CD14-positive monocyte (primary cell): ENCODE measurements at places on chromosomes 12 and 14.

DNA sequence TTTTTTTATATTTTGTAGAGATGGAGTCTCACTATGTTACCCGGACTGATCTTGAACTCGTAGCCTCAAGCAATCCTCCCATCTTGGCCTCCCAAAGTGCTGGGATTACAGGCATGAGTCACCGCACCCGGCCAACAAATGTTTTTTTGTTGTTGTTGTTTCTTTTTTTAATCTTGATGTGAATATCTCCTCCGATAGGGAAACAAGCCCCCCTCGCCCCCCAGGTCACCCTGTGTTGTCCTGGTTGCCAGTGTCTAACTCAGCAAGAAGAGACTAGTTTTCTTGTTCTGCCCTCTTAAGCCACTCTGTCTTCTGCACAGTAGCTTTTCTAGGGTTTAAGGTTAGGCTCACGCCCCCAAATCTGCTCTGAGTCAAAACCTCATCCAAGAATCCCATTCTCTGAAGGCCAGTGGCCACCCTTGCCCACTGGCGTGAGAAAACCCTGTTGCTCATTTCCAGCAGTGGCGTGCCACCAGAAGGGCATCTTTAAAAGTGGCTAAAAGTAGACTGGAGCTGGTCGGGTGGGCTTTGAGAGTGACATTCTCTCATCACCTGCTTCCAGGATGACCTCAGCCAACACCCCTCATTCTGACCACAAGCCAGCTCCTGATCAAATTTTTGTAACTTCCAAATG is 42.7 kb downstream of the C14orf132 start:
- DNase-seq, result no peak

DNA sequence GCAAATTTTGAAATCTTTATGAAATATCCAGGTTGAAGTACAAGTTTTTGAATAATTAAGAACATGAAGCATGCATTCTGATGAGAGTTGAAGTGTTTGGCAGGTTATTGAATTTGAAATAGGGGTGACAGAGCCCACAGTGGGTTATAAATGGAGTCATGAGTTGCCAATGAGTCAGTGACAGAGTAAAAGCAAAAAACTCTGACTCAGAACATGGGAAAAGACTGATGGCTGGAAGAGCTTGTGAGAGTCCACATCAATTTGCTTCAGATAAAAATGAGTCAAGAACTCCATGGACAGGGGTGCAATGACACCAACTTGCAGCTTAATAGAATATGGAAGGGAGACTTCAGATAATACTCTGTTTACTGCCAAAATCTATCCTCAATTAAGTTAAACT is 105.3 kb downstream of the SLC6A15 start:
- no peak for DNase-seq

GRCh38 chr14:103023881-103024473 is 33.4 kb downstream of the CDC42BPB start:
- DNase-seq, result no peak

- no peak for DNase-seq
Measured at GRCh38 chr14:68790644-68791077, 2.2 kb downstream of the ZFP36L1 start.

DNA sequence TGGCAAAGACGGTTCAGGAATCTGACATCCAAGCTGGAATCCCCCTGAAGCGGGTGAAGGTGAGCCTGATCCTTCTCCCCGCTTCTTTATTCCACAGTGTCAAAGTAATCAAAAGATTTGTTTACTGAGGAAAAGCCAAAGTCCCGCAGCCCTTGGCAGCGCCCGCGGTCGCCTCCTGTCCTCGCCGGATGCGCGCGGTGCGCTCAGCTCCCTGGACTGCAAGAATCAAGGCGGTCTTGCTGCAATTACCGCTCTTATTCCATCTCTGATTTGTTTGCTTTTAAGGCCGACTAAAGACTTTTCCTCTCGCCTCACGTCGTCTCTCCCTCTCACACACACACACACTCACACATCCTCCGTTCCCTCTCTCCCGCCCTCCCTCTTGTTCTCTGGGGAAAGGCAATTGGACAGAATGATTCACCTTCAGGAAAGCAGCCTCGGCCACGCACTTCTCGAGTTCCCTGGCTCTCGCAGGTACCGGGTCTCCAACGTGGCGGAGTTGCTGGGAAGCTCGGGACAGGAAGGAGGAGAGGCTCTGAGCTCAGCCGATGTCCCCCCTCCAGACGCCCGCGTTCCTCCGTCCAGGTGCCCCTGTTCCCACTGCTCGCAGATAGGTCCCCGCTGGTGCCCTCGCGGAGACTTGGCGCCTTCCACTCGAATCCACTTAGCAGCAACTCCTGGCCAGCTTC is 68.6 kb upstream of the USP15 start:
- DNase-seq, result no peak

DNA sequence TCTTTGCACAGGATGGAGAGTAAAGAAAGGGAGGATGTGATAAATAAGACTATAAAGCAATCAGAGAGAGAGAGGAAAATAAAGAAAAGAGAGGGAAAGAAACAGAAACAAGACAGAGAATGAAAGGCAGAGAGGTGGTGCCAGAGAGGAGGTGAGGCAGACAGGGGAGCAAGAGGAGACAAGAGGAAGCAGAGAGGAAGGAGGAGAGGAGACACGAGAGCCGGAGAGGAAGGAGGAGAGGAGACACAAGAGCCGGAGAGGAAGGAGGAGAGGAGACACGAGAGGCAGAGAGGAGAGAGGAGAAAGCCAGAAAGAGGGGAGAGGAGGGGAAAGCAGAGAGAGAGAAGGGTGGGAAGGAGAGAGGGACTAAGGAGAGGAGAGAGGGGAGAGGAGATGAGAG is 125.2 kb downstream of the PAPOLA start:
- DNase-seq, result no peak

- no peak for DNase-seq
Measured at GRCh38 chr12:2384533-2385351, 332.0 kb downstream of the CACNA1C start.

DNA sequence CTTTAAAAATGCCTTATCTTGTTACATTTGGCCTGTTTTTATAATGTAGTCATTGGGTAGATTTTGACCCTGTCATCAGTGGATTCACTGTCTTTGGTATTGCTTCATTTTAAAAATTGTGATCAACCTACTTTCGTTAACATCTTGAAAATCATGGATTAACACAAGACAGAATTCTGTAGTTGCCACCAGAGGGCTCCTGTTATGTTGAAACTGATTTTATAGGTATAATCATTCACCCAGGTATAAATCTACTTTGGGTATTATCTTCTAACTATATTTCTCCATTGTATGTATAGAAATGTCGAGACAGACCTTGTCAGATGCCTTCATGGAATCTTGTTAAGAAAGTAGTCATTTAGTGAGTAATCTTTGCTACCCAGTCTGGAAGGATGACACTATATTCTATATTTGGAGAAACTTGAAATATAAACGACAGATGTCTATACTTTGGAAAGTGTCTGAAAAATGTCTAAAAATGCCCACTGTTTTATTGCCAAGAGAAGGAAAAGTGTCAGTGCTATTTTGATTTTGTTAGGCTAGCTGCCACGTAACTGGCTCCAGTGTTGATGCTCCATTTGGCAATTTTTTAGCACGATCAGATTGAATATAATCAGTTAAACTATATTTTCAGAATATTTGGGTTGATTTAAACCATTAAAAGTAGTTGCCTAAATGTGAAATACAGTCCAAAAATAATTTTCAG is 129.4 kb downstream of the PELI2 start:
- no peak for DNase-seq

DNA sequence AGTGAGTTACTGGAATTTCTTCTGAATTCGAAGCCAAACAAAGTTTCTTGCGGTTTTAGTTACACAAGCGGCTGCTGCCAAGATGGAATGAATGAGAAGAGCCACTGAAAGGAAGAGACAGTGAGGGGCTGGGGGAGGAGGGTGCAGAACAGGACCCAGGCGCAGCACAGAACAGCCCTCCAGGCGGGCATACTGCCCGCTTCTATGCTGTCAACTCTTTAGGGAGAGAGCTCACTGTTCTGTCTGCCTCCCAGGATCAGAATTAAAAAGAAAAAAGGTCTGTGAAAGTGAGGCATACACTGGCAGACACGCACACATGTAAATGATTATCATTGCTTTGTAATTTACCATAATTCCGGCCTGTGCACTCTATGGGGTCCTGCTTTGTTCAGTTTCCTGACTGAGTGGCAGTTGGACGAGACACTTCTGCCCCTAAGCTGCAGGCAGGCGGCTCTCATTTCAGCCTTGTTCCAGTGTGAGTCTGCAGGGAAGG is 231.6 kb downstream of the CACNA1C start:
- DNase-seq, result no peak

DNA sequence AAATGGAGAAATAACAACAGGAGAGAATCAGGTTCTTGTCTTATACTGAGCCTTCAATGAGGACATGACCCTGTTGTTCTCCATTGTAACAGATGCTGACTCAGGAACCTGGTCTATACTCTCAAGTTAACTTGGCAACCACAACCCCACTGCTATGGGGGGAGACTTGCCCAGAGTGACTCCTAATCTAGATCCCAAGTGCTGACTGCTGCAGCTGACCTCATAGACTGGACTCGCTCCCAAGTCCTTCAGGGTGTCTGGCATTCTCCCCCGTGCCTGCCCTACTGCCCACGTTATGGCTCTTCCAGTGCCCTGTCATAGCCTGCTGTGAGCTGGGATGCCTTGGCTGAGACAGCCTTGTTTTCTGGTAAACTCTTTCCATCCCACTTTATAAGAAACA is 37.1 kb downstream of the NID2 start:
- no peak for DNase-seq

DNA sequence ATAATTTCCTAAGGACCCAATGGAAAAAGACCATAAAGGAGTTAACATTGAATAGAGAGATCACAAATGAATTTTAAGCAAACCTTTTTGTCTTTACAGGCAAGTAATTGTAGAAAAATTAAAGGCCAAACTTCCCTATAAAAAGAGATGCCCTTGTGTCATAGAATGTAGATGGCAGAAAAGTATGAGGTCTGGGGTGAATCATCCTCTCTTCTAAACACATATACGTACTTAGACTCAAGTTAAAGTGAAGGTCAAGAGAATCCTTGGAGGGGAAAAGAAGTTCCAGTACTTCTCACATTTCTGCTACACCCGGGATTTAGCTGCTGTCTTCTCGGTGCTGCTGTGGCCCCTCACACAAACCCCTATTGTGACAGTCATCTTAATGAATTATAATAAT is 116.2 kb upstream of the ARID2 start:
- DNase-seq, result no peak

- DNase-seq, result peak; percentile 87
Measured at GRCh38 chr14:102370305-102370809, 7.6 kb downstream of the TECPR2 start.

DNA sequence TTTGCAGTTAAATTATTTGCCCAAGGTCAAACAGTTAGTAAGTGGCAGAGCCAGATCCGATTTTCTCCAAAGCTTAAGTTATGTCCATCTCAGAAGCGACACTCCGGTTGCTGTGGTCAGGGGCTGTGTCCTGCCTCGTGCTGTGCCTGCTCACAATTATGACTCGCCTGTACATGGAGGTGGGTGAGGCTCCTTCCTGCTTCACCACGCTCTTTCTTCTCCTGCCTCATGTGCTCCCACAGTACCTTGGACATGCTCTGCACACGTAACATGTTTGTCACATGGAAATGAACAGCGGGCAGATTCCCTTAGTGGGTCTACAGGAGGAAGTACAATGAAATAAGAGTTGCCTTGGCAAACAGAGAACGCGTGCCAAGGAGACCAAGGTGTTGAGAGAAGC is 62.2 kb upstream of the CCND2 start:
- no peak for DNase-seq

DNA sequence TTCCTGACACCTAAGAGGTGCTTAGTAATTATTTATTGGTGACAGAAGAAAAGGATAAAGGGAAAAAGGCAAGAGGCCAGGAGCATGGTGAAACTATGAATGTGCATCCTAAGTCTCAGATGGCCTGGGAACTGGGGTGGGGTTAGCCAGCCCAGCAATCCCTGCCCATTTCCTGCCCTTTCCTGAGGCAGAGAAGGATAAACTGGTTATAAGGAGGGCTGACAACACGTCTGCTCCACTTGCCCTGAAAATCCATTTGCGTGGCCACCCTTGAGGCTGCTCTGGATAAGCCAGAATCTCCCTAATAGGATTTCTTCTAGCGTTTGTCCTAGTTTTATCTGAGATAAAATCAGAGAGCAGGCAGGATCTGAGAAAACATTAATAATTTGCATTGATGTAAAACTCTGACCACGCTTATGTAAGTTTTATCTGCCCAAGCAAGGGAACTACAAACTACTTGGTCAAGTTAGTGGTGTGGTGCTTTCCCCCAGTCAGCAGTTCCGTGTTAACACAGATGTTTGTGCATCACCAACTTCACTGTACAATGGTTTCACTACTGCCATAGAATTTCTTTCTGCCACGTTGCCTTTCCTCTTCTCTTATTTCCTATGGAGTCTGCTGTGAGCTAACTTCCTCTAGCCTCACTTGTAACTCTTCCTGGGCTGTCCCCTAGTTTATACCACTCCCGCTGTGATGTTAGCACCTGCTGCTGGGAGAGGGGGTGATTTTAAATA is 392.7 kb downstream of the RPS29 start:
- no peak for DNase-seq

DNA sequence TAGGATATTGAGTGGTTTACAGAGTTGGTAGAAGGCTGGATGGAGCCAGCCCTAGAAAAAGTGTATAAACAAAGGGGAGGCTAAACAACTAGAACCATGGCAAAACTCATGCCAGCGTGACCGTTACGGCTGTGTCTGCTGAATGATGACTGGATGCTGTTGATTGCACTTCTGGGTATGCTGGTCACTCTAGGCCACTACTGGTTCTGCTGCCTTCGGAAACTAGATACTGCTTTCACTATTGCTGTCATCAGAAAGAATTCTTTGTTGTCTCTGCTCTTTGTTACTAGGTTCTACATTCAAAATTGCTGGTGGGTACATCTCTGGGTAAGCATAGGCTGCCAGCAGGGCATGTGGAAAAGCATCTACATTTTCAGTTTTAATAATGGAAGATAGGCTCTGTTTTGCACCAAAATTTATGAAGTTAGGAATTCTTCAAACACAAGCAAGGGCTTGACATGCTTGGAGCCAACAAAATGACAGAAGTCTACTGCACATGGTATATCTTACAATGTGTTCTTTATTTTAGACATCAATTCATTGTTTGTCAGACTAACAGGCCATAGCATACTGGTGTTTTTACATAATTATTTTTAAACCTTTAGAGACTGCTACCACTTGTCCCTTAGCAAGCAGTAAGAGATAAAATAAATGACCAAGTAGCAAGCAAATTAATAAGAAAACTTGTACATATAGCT is 15.4 kb downstream of the MON2 start:
- no peak for DNase-seq

DNA sequence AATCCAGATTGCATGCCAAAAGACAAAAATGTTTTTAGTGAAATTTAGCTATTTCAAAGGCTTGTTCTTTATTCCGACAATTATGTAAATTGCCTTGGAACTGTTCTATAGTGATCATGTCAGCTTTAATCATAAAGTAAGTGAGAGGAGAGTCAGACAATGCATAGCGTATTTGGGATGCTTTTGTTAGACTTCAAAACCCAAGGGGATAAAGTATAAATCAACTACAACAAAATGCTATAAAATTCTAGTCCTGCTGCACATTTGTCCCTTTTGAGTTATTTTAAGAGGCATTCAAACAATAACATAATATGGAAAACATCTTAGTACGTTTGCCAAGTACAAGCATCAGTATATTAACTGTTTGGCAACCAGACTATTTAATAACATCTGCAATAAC is 11.3 kb downstream of the RTRAF start:
- DNase-seq, result no peak

- no peak for DNase-seq
Measured at GRCh38 chr12:125132698-125133400, 67.6 kb downstream of the AACS start.

GRCh38 chr14:69581316-69581935 is 6.8 kb upstream of the CCDC177 start:
- DNase-seq, result no peak
